Aorta (tissue), 5 donors: ENCODE measurements at places on chromosomes 4 and X. TPM values are rescaled to one million over a fixed set of nuclear protein-coding genes. Genes with fewer than 3 reads are reported as not detected.

DNA sequence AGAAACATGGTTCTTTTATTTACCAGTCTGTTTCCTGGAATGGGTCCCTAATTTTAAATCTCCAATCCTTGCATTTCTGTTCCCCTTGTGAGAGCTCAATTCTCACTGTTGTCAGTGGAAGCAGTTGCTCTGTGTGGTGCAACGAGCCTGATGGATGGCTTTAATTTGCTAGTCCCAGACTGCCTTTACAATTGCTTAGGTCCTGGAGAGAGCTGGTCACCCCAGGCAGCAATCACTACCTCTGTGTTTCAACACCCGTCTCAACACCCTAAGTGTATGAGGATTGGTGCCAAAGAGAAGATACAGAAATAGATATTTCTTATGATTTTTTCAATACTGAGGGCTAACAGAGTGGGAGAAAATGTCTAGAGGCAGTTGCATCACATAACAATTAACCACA is 873.8 kb downstream of the GLUD2 start:
- DNase-seq: no peak

DNA sequence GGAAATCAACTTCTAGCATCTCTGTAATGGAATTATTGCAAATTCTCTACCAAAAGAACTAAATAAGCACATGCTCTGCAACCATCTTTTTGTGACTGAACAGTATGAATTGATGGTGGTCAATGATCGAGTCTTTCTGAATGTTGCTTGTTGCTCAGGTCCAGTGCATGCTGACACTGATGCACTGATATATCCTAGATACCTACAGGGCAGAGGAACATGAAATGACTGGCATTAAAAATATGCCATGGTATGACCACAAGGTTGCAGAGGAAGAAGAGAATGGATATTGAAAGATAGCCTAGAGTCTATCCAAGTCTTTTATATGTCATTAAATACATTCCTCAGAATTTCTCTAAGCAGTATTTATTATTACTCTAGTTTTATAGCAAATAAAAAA is 692.8 kb upstream of the TENM3 start:
- no peak for DNase-seq

- DNase-seq: no peak
Observed at GRCh38 chrX:54411732-54412131, 28.5 kb upstream of the TSR2 start.

DNA sequence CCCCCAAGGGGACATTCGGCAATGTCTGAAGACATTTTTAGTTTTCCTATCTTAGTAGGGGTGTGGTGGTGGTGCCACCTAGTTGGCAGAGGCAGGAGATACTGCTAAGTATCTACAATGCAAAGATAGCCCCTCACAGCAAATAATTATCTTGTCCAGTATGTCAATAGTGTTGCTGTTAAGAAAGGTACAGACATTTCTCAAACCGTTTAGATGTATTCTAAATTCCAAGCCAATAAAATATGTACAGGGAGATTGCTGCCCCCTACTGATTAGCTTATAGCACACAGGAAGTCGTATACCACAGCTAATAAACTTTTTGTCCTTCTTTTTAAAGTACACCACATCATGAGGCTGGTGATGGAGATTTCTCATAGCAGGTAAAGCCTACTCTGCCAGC is 260.5 kb downstream of the TMA16 start:
- no peak for DNase-seq

- DNase-seq: no peak
Observed at GRCh38 chr4:93700571-93700970, 128.0 kb upstream of the ATOH1 start.

DNA sequence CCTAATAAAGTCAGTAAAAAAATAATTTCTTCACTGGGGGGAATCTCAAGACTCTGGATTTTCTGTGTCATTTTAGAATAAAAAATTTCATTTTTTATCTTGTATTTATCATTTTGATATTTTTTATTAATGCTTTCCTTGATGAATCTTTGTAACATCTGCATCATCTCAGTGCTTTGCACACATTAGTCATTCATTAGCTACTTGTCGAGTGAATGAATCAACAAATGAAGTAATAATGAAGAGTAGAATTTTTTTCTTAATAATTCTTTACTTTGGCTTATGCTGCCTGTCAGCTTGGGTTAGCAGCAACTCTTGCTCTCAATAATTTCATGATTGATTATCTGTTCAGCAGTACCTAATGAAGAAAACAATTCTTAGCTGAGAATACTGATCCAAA is 530.8 kb downstream of the GRXCR1 start:
- DNase-seq: no peak

- no peak for DNase-seq
Observed at GRCh38 chr4:7745301-7745885, 194.3 kb downstream of the AFAP1 start.

GRCh38 chr4:172061204-172061603 is 248.0 kb downstream of the GALNTL6 start:
- DNase-seq: no peak

DNA sequence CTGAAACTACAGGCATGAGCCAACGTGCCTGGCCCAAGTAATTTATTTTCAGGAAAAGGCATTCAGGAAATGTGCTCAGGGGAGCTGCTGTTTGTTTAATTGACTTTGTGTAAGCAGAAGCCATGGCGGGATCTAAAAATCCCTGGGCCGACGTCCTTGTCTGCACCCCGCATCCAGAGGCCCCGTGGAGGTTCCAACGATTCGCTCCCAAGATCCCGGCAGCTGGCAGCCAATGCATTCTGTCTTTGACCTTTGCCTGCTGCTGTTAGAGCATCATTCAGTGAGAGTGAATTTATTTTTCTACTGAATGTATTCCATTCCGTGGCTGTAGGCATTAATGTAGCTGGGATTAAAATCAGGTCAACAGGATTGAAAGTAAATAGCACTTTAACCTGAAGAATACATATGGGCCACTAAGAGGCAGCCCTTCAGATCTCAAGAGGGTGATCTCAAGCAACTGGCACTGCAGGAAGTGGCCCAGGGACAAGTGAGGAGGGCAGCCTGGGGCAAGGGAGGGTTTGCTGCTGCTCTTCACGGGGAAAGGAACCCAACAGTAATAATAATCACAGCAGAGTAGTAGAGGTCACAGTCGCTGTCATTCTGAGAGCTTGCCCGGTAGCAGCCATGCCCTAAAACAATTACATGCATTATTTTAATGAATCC is 75.2 kb downstream of the PSAPL1 start:
- DNase-seq: no peak

DNA sequence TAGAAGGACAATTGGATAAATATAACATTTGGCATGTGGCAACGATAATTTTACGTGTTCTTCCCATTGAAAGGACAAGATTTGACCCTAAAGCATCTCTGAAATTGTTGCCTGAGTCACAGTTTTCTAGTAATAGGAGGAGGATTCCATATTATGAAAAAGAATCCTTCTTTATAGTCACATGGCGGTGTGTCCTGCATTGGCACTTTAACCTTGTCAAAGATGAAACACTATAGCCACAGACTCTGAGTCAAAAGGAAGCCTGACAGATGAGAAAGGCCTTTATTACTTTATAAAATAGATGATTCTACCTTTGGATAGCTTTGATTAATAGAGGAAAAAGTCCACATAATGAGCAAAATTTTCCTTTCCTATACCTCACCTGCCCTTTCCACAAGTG is 11.5 kb downstream of the LNX1 start:
- DNase-seq: no peak

DNA sequence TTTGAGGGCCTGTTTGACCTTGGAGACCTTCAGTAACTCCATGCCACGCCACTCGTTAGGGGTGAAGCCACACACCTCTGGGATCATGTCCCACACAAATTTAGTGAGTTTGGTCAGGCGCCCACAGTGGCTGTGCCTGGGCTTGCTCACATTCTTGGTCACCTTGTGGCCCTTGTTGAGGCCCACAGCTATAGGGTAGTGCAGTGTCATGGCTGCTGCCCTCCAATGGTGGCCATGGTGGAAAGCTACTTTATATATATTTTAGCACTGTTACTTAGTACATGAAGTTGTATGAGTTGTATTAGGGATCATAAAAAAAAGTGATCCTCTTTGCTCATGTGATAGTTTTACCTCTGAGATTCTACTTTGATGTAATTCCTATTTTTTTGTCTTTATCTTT is 985 bp upstream of the CXCL11 start:
- no peak for DNase-seq

GRCh38 chr4:42600578-42600977 is 56.3 kb downstream of the ATP8A1 start:
- DNase-seq: no peak

DNA sequence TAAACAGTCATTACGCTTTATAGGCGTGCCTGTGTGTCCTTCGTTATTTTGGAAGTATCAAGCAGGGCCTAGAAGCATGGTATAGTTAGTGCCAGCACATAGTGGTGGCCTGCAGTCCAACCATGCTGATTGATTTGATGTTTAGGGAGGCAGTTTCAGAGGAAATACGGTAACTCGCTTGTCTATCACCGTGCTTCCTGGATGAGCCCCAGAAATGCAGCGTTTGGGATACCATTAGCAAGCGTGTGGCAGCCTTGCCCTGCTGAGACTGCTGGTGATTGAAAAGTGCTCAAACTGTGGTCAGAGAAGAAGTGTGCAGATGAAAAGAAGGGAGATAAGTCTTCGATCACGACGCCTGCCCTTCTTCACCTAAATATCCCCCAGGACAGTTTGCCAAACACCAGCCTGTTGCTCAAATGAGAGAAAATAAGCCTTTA is 158.4 kb downstream of the CHIC2 start:
- DNase-seq: no peak

DNA sequence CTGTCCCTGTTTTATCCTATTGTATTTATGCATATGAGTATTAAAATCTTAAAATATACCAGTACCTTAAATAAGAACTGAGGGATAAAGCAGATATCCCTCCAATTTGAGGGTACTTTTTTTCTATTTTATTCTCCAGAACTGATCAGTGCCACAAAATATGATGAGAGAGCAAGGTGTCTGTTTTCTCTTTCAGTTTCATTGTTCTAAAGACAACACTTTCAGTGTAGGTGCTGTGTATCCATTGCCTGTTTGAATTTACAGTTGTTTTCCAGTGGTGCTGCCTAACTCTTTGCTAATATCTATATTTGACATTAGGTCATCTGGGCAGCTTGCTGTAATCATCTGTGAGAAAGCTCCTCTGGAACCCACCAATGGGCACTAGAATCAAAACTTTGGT is 394.7 kb downstream of the IL1RAPL1 start:
- no peak for DNase-seq

- DNase-seq: no peak
Observed at GRCh38 chrX:12802741-12803140, 11.5 kb downstream of the PRPS2 start.

GRCh38 chrX:103157496-103158316 is 57.2 kb upstream of the BEX4 start:
- no peak for DNase-seq

- DNase-seq: no peak
Observed at GRCh38 chrX:131671735-131672134, 127.9 kb downstream of the OR13H1 start.

DNA sequence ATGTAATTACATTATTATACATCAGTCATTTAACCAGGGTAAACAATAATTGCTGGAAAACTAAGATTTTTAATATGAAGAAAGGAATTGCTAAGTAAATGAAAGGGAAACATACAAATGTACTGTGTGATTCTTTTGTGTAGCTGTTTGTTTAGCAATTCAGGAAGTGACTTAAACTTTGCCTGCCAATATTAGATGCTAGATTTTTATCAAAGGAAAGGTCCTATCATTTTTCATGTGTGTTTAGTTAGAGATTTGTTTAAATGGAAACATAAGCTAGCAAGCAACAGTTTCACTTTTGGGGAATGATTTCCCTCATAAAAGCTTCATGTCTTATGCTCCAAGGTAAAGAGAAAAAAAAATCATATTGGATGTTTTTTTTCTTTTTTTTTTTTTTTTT is 95.1 kb upstream of the LIMCH1 start:
- no peak for DNase-seq

DNA sequence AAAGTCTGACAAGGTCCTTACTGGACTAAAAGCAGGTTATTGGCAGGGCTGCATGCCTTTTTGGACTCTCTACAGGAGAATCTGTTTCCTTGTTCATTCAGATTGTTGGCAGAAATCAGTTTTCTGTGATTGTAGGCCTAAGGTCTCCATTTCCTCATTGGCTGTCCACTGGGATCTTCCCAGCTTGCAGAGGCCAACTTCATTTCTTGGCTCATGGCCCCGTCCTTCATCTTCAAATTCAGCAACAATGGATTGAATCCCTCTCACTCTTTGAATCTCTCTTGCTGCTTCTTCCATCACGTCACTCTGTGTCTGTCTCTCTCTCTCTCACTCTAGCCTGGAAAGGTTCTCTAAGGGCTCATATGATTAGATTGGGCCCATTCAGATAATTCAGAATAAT is 14.9 kb upstream of the GLUD2 start:
- no peak for DNase-seq

- DNase-seq: no peak
Observed at GRCh38 chrX:2583194-2584162, 82.7 kb upstream of the DHRSX start.

The SPIN2A gene
- total RNA-seq: 2.4 TPM

The ARMCX2 gene
- 36.3 TPM for total RNA-seq

The GPR50 gene
- total RNA-seq: not detected

The IL21 gene
- not detected for total RNA-seq

The GNL3L gene
- total RNA-seq: 29.8 TPM

The ZNF732 gene
- total RNA-seq: 0.16 TPM

The PDE5A gene
- 196 TPM for total RNA-seq
